NCI-H146 (cell line): ENCODE measurements at places on chromosomes 5 and 9.

- no peak for DNase-seq
Observed at GRCh38 chr5:129271308-129271707, 176.8 kb downstream of the ISOC1 start.

- DNase-seq: no peak
Observed at GRCh38 chr9:35357116-35357515, 132.8 kb upstream of the RUSC2 start.

- no peak for DNase-seq
Observed at GRCh38 chr5:98840946-98841345, 67.5 kb downstream of the RGMB start.

- no peak for DNase-seq
Observed at GRCh38 chr5:56595566-56595965, 219.8 kb upstream of the MAP3K1 start.
